ENCODE measurements at places on chromosomes 4 and X.
A peak's percentile ranks its signal among the peaks of the same experiment; 100 is the strongest.

- no peak for DNase-seq
Observed at GRCh38 chrX:130805903-130806302, 97.1 kb downstream of the ENOX2 start.

GRCh38 chr4:10225096-10225495 lies 108.5 kb upstream of the WDR1 start:
- no peak for DNase-seq

DNA sequence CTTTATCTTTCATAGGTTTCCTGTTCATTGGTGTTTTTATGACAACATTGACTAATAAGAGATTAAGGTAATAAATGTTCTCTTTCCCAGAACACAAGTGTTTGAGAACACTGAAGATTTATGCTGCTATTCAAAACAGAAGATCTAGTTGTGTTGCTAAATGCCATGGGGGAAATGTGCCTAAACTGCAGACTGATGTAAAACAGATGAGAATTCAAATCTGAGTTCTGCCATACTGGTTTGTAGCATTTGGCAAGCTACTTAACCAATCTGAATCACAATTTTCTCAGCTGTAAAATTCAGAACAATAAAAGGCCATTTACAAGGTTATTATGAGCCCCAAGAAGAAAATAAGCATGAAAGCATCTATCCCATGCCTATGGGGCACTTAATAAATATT lies 2.3 kb downstream of the SLC10A6 start:
- no peak for DNase-seq

DNA sequence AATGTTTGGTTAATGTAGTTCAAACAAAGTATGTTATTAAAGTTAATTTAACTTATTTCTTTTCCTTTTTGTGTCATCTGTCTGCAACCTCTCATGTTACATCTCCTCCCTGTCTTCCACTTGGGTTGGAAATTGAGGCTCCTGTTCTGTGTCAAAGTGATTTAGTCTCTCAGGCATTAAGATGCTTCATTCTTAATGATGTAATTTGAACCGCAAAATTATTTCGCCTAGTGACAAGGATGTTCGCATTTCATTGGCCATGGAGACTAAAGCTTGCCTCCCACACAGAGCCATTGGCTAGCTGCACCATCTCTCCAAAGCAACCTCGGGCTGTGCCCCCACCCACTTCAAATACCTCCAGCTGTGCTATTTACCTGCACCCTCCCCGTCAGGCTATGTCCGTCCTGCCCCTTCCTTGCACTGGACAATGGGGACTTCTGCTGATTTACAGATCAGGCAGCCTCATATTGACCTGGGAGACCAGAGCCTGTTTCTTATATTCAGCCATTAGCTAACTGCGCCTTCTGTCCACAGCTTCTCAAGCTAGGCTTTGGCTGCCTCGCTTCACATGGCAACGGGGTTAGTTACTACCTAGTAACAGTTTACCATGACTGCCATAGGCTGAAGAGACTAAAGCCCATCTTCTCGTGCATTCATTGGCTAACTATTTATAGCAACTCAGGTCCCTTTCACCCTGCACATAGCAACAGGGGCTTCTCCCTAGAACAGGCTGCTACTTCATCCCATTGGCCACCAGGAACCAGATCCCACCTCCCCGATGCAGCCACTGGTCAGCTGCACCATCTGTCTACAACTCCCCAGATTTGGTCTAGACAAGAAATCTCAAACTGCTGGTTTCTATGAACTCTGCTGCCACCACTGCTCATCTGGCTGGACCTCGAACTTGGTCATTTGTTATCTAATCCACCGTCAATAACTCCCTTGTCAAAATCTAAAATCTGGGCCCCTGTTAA lies 8.6 kb upstream of the ZNF157 start:
- DNase-seq, result peak; percentile 61

DNA sequence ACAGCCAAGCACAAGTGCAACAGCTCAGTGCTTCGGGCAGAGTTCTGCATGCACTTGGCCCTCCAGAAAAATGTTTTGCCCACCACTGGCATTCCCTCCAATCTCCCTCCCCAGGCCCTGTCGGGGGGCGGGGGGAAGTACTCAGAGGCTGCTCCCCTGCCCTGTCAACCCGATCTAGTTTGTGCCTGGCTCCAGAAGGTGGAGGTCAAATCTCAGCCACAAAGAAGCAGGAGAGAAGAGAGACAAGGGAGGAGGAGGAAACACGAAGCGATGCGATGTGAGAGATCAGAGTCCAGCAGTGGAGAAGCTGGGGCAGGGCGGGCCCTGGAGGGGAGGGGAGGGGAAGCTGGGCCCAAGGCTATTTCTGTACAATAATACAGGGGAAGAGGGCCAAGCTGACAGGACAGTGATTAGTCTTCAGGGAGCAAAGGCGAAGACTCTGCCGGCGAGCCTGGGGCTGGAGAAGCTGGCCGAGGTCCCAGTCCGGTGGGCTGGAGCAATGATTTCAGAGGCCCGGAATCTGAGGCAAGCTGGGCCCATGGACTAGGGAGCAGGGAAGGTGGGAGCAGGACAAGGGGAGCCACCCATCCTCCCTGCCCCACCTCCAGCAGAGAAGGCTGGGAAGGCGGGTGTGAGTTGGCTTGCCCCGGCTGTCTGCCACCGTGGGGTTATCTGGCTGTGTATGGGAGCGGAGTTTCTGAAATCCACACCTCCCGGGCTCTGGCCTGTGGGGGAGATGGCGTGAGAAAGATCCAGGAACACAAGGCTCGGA lies 167.1 kb downstream of the EFNB1 start:
- no peak for DNase-seq

- DNase-seq, result no peak
Observed at GRCh38 chrX:19487520-19488200, 27.6 kb downstream of the MAP3K15 start.

DNA sequence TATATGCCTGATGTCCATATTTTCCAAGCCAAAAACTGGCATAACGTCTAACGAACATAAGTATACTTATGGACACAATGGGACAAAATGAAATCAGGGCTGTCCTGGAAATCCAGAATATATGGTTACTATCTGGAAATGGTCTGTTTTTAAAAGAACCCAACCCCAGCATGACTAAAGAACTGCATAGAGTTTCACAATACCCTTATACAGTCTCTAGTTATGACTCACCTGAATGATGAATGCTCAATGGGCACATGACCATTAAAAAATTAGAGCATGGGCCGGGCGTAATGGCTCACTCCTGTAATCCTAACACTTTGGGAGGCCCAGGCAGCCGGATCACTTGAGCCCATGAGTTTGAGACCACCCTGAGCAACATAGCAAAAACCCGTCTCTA lies 31.8 kb downstream of the AMMECR1 start:
- DNase-seq, result peak; percentile 36

DNA sequence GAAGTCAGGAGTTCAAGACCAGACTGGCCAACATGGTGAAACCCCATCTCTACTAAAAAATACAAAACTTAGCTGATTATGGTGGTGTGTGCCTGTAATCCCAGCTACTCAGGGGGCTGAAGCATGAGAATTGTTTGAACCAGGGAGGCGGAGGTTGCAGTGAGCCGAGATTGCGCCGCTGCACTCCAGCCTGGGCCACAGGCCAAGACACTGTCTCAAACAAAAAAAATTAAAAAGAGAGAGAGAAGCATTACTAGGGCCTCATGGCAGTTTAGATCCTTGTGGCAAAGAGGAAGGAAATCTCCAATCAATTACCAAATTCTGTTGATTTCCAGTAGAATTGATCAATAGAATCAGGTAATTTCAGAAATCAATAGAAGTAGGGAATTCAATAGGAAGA lies 16.8 kb upstream of the SLC34A2 start:
- no peak for DNase-seq

GRCh38 chrX:2409796-2410195 lies 91.0 kb downstream of the DHRSX start:
- no peak for DNase-seq

GRCh38 chrX:125947501-125947900 lies 218.6 kb downstream of the DCAF12L2 start:
- DNase-seq, result no peak

- DNase-seq, result no peak
Observed at GRCh38 chr4:100929135-100929534, 411.3 kb upstream of the EMCN start.

DNA sequence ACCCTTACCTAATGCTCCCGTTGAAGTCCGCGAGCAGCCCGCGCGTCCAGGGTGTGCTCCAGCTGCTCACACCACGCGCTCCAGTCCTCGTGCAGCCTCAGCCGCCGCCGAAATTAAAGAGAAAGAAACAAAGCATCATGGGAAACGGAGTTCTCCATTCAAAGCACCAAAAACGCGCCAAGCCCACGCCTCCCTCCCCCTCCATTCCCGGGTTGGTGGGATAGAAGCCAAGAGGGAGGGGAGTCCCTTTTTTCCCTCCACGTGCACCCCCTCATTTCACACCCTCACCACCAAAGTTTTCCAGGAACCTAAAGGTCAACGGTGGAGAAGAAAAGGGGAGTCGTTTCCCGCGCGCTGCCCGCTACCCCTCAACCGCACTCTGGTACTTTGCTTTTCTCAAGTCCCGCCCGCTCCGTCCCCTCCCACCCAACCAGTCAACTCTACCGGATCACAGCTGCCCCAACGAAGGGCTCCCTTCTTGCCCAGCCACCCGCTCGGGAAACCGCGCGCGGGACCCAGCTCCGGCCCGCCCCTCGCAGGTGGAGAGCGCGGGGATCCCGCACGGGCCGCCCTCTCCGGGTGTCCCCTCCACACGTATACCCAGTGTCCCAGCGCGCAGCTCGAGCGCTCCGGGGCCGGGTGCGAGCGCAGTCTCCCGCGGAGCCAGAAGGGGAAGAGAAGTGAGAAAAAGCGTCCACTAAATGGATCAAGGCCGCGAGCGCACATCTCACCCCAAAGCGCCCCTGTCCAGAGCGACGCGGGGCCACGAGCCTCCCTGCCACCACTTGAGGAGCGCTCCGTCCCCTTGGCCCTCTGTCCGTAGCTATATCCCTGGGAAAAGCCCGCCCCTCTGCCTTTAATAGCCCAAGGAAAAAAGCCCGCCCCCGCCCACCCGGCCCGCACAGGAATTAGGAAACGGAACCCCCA lies 65.1 kb upstream of the CCDC160 start:
- DNase-seq, result peak; percentile 20

- no peak for DNase-seq
Observed at GRCh38 chrX:118218079-118218478, 101.5 kb upstream of the KLHL13 start.

DNA sequence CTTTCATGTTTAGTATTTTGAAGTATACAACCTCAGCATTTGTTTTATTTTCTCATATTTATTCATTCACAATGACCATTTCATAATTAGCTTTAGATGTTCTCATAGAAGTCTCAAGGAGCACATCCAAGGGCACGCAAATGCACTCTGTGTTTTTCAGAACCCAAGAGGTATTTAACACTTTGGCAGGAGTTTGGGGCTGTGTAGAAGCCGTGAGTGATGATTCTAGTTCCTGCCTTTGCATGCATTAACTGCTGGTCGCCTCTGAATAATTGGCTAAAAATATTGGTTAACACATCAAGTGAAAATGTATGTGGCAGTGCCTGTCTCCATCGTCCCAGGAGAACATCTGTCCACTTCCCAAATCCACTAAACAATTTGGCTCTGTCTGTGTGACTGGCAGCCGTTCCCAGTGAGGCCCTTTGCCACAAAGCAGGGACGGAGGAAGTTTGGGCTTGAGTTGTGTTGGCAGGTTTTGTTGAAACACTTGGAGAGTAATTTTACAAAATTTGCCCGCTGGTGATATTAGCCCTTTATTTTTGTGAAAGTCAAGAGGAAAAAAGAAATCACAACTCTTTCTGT lies 730.7 kb upstream of the SLIT2 start:
- no peak for DNase-seq

DNA sequence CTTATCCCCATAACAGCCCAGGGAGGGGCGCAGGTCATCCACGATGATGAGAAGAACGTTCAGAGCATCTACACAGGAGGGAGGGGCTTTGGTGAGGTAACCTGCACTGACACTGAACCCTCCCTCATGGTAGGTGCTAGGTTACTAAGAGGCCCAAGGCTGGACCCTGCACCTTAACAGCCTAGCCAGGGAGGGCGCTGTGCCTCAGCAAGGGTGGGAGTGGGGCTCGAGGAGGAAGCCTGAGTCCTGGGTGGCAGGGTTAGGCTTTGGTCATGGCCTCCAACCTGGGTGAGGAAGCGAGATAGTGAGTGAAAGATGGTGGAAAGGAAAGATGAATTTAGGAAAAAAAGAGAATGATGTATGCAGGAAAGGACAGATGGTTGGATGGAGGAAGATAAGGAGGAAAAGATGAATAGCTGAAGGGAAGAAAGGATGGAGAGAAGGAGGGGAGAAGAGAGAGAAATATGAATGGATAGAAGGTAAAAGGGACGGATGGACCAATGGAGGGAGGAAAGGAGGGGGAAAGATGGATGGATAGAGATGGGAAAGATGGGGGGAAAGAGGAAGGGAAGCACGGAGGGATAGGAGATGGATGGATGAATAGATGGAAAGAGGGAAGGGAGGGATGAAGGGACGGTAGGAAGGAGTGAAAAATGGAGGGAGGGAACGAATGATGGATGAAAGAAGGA lies 736 bp downstream of the IDS start:
- DNase-seq, result peak; percentile 52

DNA sequence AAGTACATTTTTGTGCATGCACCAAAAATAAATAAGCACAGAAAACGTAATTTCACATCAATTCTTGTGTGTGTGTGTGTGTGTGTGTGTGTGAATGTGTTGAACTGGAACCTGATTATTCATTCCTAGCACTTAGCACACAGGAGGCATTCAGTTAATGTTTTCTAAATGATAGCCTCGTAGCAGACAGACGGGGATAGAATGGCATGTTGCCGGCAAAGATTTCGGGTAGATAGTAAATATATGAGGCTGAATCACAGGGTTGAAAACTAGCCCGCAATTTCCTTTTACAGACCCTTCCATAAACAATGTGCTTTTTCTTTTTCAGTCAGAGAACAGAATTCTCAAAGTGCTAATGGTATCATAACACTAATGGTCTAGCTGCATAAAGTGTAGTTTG lies 13.5 kb downstream of the MAOB start:
- DNase-seq, result no peak

- peak; percentile 15 for DNase-seq
Observed at GRCh38 chrX:69028006-69028760, 137.1 kb downstream of the PJA1 start.

- DNase-seq, result no peak
Observed at GRCh38 chrX:57367649-57368048, 81.1 kb downstream of the FAAH2 start.

- DNase-seq, result no peak
Observed at GRCh38 chr4:159023741-159024140, 79.1 kb upstream of the RAPGEF2 start.

GRCh38 chr4:100984901-100985300 lies 362.4 kb downstream of the PPP3CA start:
- DNase-seq, result no peak

- DNase-seq, result peak; percentile 63
Observed at GRCh38 chr4:122930862-122931261, 8.5 kb upstream of the NUDT6 start.

- DNase-seq, result no peak
Observed at GRCh38 chrX:151336809-151337208, 60.2 kb upstream of the VMA21 start.

All from suppressor macrophage (primary cell).